Stimulated activated CD8-positive, alpha-beta memory T cell treated with anti-CD3 and anti-CD28 coated beads, Interleukin-4, amount 100 ng/mL, for 1 hour (primary cell): ENCODE measurements at places on chromosomes 5 and 9.

DNA sequence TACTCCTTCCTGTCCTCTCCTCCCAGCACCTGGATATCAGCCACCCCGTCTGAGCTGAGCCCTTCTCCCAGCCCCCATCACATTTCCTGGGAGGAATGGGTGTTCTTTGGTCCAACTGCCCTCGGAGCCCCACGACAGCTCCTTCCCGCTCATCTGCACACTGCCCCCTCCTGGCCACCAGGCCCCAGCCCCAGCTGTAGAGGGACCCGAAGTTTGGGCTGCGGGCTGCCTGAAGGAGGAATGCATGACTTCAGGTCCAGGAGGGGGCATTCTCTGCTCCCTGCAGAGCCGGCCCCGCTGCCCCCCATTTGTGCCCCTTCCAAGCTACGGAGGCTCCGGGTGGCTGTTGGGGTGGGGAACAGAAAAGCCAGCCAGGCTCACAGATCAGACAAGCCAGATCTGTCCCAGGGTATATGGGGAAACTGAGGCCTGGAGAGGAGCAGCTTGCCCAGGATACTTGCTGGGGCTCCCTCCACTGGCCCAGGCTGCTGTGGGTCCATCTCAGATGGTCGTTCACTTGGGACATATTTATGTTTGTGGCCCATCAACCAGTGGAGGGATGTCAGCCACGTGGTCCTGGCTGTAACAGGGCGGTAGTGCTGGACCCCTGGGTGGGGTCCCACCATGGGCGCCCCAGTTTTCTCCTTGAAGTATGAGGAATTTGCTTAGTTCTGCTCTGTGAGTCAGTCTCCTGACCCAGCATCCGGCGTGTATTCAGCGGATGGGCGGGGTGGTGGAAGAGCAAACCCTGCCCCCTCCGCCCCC lies 33.1 kb downstream of the DAB2IP start:
- DNase-seq, result no peak

DNA sequence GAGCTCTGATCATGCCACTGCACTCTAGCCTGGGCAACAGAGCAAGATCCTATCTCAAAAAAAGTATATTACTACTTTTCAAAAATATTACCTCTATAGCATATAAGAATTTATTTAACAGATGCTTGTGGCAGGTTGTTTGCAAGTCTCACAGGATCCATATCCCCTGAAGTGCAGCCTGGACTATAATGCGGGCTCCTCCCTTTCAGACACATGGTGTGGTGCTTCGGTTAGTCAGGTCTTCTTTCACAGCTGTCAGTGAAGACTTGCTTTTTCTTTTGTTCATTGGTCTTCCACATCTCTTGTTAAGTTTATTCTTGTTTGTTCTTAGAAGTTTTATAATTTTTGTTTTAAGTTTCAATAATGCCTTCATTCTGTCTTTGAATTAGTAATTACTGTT lies 9.4 kb upstream of the HRCT1 start:
- DNase-seq, result no peak

- no peak for DNase-seq
Measured at GRCh38 chr5:130693509-130693908, 471.5 kb downstream of the HINT1 start.

- no peak for DNase-seq
Measured at GRCh38 chr5:76926329-76927105, 26.3 kb upstream of the CRHBP start.

- DNase-seq, result no peak
Measured at GRCh38 chr9:133824802-133825186, 86.6 kb upstream of the SARDH start.

- DNase-seq, result no peak
Measured at GRCh38 chr5:36654564-36654963, 48.2 kb downstream of the SLC1A3 start.

DNA sequence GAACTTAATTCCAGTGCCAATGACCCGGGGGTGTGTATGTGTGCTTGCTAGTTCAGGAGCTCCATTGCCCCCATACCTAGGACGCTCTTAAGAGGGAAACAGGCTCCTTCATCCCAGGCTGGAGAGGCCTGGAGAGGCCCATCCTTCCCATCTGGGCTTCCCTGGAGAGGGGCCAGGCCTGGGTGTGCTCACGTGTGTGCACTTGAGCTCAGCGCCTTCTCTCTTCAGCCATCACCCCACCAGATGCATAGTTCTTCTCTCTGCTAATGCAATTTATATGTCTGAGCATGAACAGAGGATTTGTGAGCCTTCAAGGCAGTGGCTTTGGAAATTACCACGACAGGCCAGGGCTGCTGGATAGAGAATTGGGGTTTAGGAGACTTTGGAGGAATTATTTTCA lies 48.6 kb upstream of the SHB start:
- DNase-seq, result no peak

DNA sequence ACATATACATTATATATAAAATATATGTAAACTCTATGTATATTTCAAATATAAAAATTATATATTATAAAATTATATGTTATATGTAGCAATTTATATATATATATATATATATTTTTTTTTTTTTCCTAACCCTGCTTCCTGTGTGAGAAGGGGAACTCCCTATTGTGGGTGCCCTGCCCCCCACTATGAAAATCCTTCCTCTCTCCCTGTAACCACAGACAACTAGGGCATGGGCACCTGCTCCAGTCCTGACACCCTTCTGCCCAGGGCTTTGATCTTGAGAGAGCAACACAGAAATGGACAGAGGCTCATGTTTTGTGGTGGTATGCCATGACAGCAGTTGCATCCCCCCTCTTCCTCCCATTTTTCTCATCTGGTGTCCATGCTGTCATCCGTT lies 148.7 kb upstream of the IL12B start:
- DNase-seq, result no peak

DNA sequence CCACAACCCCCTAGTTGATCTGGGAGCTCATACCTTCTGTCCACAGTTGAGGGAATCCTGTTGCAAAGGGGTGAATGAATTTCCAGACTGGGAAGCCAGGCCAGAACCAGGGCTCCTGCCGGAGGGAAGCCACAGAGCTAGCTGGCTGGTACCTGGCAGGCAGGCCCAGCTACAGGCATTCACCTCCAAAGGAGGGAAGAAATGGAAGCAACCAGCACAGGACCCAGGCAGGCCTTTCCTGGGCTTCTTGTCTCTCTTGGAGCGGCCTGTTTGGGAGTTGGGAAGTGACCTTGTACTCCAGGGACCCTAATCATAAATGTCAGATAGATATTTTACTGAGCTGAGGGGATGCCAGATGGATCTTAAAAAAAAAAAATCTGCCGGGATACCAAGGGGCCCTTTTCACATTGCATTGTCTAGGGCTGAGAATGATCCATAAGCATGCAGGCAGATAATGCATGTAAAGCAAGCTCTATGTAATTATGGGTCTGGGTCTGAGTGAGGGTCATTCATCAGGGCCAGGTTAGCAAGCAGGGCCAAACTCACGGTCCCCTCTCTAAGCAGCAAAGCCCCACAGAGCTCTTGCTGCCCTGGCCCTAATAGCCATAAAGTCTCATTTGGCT lies 8.4 kb downstream of the NR2F1 start:
- DNase-seq, result no peak

DNA sequence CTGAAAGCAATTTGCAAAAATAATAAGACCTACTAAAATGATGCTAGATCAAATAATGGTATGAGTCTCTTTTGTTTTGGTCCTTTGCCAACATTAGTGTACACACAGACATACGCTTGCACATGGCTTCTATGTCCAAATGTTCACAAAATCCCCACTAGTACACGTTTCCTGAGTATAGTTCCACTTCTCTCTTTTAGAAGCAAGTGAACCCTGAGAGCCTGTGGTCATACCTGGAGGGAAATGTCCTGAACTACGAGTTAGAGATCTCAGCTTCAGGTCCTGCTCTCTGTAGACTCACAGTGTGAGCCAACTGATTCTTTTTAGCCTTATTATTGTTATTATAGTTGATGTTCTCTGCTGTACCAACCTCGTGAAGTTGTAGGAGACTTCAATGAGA lies 47.3 kb upstream of the ACTBL2 start:
- no peak for DNase-seq

DNA sequence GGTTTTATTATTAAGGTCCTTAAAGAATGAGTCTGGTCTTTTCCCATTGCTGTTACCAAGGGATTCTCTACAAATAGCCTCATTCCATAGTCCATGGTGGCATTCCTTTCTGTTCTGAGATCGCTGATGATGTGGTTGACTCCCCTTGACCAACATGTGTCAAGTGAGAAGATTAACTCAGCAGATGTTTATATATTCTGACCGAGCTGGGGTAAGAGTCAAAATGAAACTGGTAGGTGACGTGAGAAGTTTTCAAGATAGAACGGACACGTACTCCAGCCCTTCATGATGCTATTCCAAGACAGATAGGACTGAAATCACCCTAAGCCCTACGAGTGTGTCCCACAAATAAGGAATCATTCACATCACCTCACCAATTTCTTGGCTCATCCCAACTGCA lies 155.5 kb upstream of the WWC1 start:
- DNase-seq, result no peak

DNA sequence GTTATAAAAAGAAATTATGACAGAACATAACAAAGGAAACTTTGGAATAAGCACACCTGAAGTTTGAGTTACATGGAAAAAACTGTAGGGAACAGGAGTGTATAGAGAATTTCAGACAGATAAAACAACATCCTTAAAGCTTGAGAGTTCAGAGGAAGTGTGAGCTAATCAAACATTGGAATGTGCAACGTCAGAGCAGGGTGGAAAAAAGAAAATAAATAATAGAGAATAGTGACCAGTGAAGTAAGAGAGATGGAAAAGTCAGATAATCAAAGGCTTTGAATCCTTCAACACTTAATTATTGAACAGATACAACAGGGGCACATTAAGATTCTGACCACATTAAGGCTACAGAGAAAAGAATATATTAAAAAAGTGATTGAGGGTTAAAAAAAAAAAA lies 128.5 kb upstream of the CDH10 start:
- DNase-seq, result no peak

DNA sequence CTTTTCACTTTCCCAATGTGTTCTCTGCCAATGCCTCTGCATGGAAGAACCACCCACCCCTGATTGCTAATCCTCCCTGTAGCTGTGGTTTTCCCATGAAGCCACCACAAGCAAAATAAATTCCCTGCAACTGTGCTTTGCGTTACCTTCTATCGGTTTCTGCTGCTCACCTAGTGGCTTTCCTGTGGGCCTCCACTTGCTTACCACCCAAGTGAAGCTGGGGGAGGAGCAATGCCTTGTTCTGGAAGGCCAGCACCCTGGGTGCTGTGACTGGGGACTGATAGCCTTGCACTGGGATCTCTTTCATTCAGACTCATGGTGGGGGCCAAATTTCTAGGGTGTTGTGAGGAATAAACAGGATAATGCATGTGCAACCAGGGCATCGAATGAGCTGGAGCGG lies 56.3 kb upstream of the GDNF start:
- no peak for DNase-seq

DNA sequence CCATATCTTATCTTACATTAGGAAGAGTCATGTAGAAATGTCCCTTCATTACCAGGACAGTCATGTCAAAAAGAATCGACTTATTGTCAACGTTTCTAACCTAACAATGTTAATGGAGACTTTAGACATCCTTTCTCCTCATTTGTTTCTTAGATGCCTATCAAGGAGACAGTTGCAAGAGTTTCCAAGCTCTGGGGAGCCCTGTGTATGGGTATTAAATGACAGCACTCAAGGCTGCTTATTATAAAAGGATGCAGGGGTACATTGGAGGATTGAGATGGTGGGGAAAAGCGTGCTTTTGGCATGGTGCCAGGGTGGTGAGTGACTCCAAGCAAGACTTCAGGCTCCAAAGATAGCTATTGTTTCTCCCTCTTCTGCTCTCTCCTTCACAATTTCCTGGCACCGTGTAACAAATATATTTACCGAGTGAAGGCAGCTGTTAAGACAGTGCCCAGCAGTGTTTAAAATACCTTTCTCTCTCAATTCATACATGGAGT lies 461.3 kb upstream of the CLINT1 start:
- no peak for DNase-seq
